Naive thymus-derived CD8-positive, alpha-beta T cell (primary cell): ENCODE measurements at places on chromosomes 3 and 15. TPM values are rescaled to one million over a fixed set of nuclear protein-coding genes. Genes with fewer than 3 reads are reported as not detected.

OR4F15 gene
- not detected for total RNA-seq

GHSR gene
- total RNA-seq = not detected

TMC3 gene
- not detected for total RNA-seq

CD96 gene
- total RNA-seq = 330 TPM

DNASE1L3 gene
- 0.66 TPM for total RNA-seq

GRCh38 chr15:36066757-36067156 lies 512.7 kb upstream of the CDIN1 start:
- DNase-seq = no peak
- no peak overlapping the region for H3K27ac ChIP-seq
- H3K4me1 ChIP-seq = no peaks in the 10 kb centered on the region
- no peaks in the 10 kb centered on the region for H3K27me3 ChIP-seq
- no peak overlapping the region for H3K4me3 ChIP-seq

DNA sequence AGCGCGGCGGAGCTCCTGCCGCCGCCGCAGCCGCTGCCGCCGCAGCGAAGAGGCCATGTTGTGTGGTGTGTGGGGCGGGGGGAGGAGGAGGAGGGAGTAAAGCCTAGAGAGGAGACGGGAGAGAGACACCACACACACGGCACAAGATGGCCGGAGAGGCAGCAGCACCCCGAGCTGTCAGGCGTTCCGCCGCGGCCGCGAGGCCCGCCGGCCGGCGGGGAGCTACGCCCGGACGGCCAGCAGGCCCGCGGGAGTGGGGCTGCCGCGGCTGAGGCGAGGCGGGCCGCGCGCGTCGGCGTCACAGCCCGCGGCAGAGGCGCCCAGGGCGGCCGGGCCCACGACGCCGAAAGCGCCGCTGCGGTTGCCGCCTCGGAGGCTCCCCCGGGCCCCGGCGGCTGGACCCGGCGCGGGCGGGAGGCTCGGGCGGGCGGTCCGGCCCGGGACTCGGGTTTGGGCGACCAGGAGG lies 17.4 kb upstream of the CHD2 start:
- no peak for DNase-seq

- DNase-seq = no peak
- H3K27me3 ChIP-seq = no peaks in the 10 kb centered on the region
- no peak overlapping the region for H3K4me3 ChIP-seq
- H3K27ac ChIP-seq = no peak overlapping the region
These were observed 67.9 kb upstream of the TNIK start for GRCh38 chr3:171528102-171528501.

DNA sequence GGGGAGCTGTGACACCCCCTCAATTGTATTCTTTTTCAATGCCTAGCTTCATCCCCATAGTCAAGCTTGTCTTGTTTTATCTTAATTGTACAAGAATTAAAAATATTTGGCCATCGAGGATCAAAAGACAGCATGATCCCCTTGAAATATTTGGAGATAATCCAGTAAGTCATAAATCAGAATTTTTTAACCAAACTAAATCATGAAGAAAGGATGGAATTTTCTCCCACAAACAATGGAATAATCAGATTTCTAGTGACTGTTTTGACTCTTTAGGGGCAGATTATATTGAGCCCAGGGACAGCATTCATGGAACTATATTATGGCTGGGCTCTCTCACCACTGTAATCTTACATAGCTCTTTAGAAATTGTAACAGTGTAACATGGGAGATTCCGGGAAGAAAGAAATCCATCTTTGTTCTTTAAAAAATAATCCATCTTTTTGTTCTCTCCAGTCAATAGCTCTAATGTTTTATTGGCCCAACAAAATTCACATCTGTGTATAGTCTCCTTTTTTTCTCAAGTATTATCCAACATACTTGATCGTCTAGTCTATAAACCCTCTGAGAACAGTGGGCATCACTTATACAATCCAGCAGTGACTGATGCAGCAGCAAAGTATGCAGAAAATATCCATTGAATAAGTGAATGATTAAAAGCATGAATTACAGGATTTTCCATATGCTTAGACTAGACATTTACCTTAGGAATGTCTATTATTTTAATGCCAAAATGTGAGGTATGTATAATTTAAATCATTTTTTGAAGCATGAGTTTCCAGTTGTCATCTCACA lies 277.0 kb upstream of the PLSCR5 start:
- H3K4me3 ChIP-seq = no peak overlapping the region
- no peaks in the 10 kb centered on the region for H3K4me1 ChIP-seq
- H3K27ac ChIP-seq = no peak overlapping the region
- H3K27me3 ChIP-seq = no peaks in the 10 kb centered on the region
- DNase-seq = no peak
- no peaks in the 10 kb centered on the region for H3K36me3 ChIP-seq

GRCh38 chr15:68207176-68207935 lies 2.2 kb upstream of the CALML4 start:
- peaks cover 24% of the 10 kb centered on the region for H3K4me1 ChIP-seq
- no peak overlapping the region for H3K4me3 ChIP-seq
- no peak overlapping the region for H3K27ac ChIP-seq
- no peak for DNase-seq
- no peaks in the 10 kb centered on the region for H3K27me3 ChIP-seq
- no peaks in the 10 kb centered on the region for H3K36me3 ChIP-seq

GRCh38 chr15:29380466-29380865 lies 110.8 kb upstream of the NSMCE3 start:
- peaks cover 17% of the 10 kb centered on the region for H3K27me3 ChIP-seq
- no peak for DNase-seq
- H3K4me1 ChIP-seq = peaks cover 2% of the 10 kb centered on the region

DNA sequence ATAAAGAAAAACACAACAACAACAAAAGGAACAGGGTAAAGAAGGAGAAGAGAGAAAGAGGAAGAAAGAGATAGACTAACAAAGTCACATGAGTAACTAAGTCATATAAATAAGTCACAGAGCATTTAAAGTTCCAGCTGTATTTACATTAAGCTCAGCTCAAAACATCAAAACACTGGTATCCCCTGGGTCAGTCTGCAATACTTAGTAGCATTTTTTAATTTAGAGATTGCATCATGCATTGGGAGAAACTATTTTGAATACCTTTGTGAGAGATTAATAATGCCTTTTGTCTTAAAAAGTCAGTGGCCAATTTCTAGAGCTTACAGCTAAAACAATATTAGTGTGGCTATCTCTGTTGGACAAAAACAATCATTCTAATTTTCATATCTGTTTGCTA lies 78.4 kb downstream of the NEK10 start:
- H3K27me3 ChIP-seq = no peaks in the 10 kb centered on the region
- DNase-seq = no peak
- H3K27ac ChIP-seq = no peak overlapping the region
- H3K4me3 ChIP-seq = no peak overlapping the region

GRCh38 chr3:120604382-120604781 lies 8.2 kb downstream of the NDUFB4 start:
- no peaks in the 10 kb centered on the region for H3K27me3 ChIP-seq
- no peak overlapping the region for H3K27ac ChIP-seq
- H3K4me1 ChIP-seq = peaks cover 8% of the 10 kb centered on the region

GRCh38 chr15:65385870-65386258 lies 8.1 kb upstream of the IGDCC3 start:
- peaks cover 29% of the 10 kb centered on the region for H3K27me3 ChIP-seq
- no peak for DNase-seq
- no peaks in the 10 kb centered on the region for H3K36me3 ChIP-seq
- H3K4me3 ChIP-seq = no peak overlapping the region

DNA sequence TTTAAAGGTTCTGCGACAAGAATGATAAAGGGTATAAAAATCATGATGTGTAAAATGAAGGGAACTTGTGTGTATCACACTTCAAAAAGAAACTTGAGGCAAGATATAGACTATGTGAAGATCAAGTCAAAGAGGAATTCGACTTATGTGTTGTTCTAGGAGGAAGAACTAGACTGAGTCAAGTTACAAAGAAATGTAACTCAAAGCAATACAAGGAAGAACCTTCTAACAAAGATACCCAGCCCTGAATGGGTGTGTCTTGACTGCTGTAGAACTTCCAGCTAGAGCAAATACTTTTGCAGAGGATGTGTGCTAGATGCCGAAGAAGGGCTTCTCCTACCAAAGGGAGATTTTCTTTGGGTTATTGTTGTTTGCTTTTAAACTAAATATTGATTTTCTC lies 2.4 kb downstream of the SLC49A4 start:
- H3K4me1 ChIP-seq = peaks cover 25% of the 10 kb centered on the region
- H3K27me3 ChIP-seq = no peaks in the 10 kb centered on the region
- H3K36me3 ChIP-seq = no peaks in the 10 kb centered on the region
- DNase-seq = no peak
- peak overlapping the region; percentile 41 for H3K27ac ChIP-seq
- peak overlapping the region; percentile 58 for H3K4me3 ChIP-seq

DNA sequence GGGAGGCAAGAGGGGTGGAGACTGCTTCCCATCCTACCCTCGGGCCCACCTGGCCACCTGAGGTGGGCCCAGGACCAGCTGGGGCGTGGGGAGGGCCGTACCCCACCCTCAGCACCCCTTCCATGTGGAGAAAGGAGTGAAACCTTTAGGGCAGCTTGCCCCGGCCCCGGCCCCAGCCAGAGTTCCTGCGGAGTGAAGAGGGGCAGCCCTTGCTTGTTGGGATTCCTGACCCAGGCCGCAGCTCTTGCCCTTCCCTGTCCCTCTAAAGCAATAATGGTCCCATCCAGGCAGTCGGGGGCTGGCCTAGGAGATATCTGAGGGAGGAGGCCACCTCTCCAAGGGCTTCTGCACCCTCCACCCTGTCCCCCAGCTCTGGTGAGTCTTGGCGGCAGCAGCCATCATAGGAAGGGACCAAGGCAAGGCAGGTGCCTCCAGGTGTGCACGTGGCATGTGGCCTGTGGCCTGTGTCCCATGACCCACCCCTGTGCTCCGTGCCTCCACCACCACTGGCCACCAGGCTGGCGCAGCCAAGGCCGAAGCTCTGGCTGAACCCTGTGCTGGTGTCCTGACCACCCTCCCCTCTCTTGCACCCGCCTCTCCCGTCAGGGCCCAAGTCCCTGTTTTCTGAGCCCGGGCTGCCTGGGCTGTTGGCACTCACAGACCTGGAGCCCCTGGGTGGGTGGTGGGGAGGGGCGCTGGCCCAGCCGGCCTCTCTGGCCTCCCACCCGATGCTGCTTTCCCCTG lies 2.2 kb upstream of the FES start:
- H3K27ac ChIP-seq = no peak overlapping the region
- H3K4me3 ChIP-seq = no peak overlapping the region
- no peaks in the 10 kb centered on the region for H3K27me3 ChIP-seq
- H3K4me1 ChIP-seq = peaks cover 4% of the 10 kb centered on the region

DNA sequence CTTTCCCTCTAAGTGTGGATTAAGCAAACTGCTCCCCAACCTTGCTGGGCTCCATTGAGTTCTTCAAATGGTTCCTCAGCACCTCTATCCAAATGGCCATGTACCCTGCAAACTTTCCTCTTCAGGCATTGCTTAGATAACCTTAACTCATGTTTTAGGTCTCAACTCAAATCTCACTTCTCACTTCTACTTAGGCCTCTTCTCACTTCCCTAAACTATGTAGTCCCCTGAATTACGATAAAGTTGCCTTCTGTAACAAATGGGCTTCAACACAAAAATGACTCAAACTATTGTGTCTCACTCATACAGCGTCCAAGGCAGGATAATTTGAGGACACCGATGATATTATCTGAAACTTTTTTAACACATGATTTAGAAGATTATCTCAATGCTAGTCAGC lies 62.4 kb upstream of the STAC start:
- DNase-seq = no peak
- no peaks in the 10 kb centered on the region for H3K4me1 ChIP-seq
- H3K4me3 ChIP-seq = no peak overlapping the region
- H3K27me3 ChIP-seq = peaks cover 3% of the 10 kb centered on the region

- H3K4me3 ChIP-seq = no peak overlapping the region
- no peaks in the 10 kb centered on the region for H3K36me3 ChIP-seq
- H3K27me3 ChIP-seq = no peaks in the 10 kb centered on the region
- H3K4me1 ChIP-seq = peaks cover 16% of the 10 kb centered on the region
- H3K27ac ChIP-seq = no peak overlapping the region
These were observed 2.0 kb upstream of the TPRG1 start for GRCh38 chr3:189169728-189170127.

- H3K27ac ChIP-seq = peak overlapping the region; percentile 88
- DNase-seq = no peak
- H3K27me3 ChIP-seq = no peaks in the 10 kb centered on the region
- H3K4me3 ChIP-seq = peak overlapping the region; percentile 74
These were observed 39.5 kb upstream of the MGA start for GRCh38 chr15:41620536-41621199.

- no peak overlapping the region for H3K27ac ChIP-seq
- DNase-seq = no peak
- H3K4me3 ChIP-seq = no peak overlapping the region
- H3K4me1 ChIP-seq = no peaks in the 10 kb centered on the region
These were observed 19.8 kb downstream of the RARRES1 start for GRCh38 chr3:158712443-158712842.

DNA sequence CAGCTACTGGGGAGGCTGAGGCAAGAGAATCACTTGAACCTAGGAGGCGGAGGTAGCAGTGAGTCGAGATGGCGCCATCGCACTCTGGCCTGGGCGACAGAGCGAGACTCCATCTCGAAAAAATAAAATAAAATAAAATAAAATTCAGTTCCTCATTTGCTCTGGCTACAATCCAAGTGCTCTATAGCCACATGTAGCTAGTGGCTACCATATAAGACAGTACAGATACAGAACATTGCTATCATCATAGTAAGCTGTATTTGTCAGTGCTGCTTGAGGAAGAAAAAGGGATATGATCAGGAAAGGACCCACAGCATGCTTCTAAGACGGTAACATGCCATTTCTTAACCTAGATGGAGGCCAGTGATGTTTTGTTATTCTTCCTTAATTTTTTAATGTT lies 88.7 kb upstream of the CDAN1 start:
- no peak overlapping the region for H3K27ac ChIP-seq
- no peaks in the 10 kb centered on the region for H3K36me3 ChIP-seq
- no peaks in the 10 kb centered on the region for H3K27me3 ChIP-seq
- H3K4me3 ChIP-seq = no peak overlapping the region

- no peaks in the 10 kb centered on the region for H3K36me3 ChIP-seq
- DNase-seq = peak; percentile 8
- peaks cover 13% of the 10 kb centered on the region for H3K4me1 ChIP-seq
- no peak overlapping the region for H3K27ac ChIP-seq
- H3K27me3 ChIP-seq = peaks cover 5% of the 10 kb centered on the region
These were observed 34.0 kb upstream of the CCK start for GRCh38 chr3:42300013-42300412.

GRCh38 chr3:181719991-181720680 lies 8.4 kb downstream of the SOX2 start:
- DNase-seq = no peak
- H3K27ac ChIP-seq = no peak overlapping the region
- H3K27me3 ChIP-seq = peaks cover 72% of the 10 kb centered on the region
- peaks cover 1% of the 10 kb centered on the region for H3K4me1 ChIP-seq
- H3K36me3 ChIP-seq = peaks cover 64% of the 10 kb centered on the region
- H3K4me3 ChIP-seq = no peak overlapping the region

GRCh38 chr15:92128788-92129187 lies 264.9 kb upstream of the ST8SIA2 start:
- H3K27ac ChIP-seq = no peak overlapping the region
- H3K27me3 ChIP-seq = no peaks in the 10 kb centered on the region
- H3K4me1 ChIP-seq = no peaks in the 10 kb centered on the region
- no peaks in the 10 kb centered on the region for H3K36me3 ChIP-seq

- H3K27ac ChIP-seq = no peak overlapping the region
- no peaks in the 10 kb centered on the region for H3K27me3 ChIP-seq
- H3K4me1 ChIP-seq = no peaks in the 10 kb centered on the region
These were observed 87.9 kb upstream of the ZPLD1 start for GRCh38 chr3:102346897-102347296.
